ENCODE measurements at places on chromosomes 2 and 18.
A peak's percentile ranks its signal among the peaks of the same experiment; 100 is the strongest.

DNA sequence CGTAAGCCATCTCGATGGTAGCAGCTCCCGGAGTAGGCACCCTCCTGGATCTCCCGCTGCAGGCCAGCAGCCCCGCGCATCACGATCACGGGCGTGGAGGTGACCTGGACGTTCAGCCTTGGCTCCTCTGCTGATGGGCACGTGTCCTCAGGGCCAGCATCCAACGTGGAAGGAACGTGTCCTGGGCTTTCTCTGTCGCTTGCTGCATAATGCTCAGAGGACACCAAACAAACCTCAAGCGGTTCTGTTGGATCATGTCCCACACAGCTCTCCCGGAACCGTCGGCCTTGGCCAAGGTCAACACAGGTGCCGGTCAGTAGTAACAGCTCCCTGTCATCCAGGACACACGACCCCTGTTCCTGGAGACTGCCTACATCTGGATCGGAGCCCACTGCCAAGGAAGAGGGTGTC, 23.1 kb downstream of the PASK start:
- no peak for DNase-seq

GRCh38 chr2:108640731-108641130, 78.6 kb upstream of the RANBP2 start:
- DNase-seq, result no peak

- no peak for DNase-seq
Observed at GRCh38 chr2:23534771-23535170, 149.8 kb downstream of the KLHL29 start.

DNA sequence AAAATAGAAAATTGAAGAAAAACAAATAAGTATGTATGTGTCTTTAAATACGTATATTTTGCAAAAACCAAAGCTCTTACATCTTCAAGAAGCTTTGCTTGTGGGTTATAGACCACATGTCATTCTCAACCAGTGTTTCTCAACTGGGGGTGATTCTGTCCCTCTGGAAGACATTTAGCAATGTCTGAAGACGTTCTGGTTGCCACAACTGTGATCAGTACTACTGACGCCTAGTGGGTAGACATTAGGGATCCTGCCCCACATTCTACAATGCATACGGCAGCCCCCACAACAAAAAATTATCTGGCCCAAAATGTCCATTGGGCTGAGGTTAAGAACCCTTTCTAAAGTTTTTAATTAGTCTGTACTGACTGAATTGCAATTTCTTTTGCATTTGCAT, 48.4 kb downstream of the UNC50 start:
- no peak for DNase-seq

DNA sequence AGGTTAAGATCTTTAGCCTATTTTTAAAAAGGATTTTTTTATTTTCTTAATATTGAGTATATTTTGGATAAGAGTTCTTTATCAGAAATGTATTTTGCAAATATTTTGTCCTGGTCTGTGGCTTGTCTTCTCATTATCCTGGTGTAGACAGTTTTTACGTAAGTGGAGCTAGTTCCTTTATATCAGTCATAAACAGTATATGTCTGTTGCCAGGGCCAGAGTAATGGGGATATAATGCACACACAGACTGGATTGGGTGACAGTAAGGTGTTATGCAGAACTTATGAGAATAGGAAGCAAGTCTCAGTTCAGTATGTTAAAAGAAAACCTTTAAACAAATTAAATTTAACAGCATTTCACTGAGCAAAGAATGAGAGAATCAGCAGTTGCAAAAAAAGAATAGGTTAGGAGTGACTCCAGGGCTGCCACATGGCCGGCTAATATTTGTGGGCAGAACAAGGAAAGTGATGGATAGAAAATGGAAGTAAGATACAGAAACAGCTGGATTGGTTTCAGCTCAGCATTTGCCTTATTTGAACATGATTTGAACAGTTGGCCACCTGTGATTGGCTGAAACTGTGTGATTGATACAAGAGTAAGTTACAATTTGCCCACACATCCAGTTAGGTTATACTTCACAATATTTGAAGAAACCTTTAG, 61.1 kb upstream of the ZNG1B start:
- DNase-seq, result no peak

DNA sequence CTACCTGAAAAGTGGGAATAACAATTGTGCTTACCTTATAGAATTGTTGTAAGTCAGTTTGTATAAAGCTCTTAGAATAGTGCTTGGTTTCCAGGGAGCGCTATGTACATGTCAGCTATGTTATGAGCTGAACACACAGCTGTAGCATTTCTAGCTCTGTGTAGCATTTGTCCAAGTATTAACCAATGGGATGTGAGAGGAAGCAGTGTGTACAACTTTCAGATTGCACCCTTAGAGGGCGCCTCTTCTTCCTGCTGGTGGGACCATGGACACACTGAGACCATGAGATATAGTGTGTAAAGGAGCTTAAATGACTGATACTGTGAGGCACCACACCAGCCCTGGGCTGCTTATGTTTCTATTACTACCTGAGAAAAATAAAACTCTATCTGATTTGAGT, 380.2 kb downstream of the LNPK start:
- DNase-seq, result no peak

GRCh38 chr2:2191110-2191707, 139.9 kb downstream of the MYT1L start:
- DNase-seq, result no peak

DNA sequence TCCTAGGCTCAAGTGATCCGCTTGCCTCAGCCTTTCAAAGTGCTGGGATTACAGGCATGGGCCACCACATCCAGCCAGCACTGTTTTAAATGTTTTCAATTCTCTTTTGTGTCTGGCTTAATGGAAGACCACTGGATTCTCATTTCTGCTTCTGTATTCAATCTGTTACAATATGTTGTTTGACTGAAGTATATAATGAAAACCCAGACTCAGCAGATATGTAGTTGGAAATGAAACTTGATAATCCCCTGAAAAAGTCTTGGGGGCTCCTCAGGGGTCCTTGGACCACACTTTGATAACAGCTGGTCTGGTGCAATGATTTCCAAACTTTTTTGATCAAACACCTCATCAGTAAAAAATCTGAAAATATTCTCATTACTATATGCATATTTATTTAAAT, 132.7 kb downstream of the ATAD2B start:
- DNase-seq, result no peak

DNA sequence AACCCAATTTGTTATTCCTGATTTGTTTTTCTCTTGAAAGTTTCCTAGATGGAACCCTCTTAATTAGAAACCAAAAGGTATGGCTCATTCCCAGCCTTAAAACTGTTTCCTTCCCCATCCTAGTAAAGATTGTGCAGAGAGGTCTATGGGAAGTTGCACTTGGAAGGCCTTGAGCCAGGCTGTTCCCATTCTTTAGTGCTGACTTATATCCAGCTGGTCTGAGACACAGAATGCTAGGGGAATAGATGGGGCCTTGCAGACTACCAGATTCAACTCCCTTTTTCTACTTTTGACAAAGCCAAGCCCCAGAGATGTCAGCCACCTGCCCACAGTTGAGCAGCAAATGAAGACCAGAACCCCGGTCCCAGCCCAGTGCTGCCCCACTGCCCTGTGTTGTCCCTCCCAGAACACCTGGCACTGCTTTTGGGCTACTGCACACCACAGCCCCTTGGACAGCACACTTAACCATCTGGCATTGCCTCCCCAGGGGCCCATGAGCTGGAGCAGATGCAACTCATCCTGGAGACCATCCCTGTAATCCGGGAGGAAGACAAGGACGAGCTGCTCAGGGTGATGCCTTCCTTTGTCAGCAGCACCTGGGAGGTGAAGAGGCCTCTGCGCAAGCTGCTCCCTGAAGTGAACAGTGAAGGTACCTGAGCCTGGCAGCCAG, 98.2 kb downstream of the MRO start:
- DNase-seq, result no peak

DNA sequence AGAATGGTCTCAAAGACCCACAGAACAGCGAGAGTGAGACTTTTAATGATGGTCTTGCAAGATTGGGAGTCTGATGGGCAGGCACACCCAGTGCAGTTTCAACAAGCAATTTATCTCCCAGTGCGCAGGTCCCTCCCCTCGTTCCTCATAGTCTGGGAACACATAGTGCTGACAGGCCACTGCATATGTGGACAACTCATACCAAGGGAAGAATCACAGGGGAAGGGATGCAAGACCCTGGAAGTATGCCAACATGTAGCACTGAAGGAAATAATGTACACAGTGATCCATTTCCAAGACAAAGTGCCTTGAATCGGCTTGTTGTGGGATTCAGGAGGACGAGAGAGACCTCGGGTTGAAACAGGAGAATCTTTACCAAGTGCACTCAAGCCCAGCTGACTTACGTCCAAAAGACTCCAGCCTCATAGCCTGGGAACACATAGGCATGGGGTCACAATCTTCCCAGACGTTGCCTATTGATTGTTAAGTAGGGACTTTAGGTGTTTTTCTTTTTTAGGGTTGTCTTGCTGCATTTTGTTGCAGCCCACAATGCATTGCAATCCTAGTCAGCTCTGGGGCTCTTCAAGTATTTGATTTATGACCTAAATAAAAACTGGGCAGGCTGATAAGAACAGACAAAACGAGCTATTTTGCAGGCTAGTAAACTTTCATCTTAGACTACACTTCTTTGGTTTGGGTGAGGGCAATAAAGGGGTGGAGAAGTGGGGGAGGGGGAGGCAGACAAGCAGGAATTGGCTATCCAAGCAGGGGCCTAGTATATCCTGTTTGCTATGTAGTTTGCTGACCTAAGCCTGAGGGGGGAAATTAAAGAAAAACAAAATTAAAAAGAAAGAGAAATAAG, 24.7 kb upstream of the SERPINB5 start:
- no peak for DNase-seq

- no peak for DNase-seq
Observed at GRCh38 chr2:68971591-68972231, 2.7 kb upstream of the GKN1 start.

- DNase-seq, result no peak
Observed at GRCh38 chr2:203710226-203710625, 3.8 kb downstream of the CD28 start.

- peak; percentile 3 for DNase-seq
Observed at GRCh38 chr2:11681722-11682589, 12.0 kb upstream of the NTSR2 start.

DNA sequence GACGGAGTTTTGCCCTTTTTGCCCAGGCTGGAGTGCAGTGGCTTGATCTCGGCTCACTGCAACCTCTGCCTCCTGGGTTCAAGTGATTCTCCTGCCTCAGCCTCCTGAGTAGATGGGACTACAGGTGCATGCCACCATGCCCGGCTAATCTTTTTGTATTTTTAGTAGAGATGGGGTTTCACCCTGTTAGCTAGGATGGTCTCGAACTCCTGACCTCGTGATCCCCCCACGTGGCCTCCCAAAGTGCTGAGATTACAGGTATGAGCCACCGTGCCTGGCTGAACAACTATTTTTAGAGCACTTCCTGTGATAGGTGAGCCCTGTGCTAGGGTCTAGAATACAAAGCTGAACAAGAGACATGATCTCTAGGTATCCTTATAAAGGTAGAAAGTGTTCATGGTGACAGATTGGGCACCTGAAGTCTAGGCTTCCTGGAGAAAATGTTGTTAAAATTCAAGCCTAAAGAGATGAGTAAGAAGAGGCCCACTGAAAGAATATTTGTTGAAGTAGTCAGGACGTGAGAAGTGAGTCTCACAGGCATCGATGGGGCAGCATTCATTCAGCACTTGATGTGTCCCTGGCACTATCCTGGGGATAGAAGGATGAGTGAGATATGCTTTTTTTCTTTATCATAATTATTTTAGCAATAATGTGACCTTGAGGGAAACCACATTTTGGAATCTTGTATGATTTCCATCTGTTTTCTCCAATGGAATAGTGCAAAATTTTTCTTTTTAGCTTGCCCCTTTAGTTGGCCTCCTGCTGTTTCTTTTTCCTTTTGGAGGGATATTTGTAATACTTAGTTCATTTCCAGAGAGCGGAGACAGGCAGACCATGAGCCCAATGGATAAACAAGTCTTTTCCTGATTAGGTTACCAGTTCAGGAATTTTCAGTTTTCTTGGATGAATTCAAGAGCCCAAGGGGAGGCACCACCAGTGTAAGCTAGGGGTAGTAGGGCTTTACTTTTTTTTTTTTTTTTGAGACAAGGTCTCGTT, 5.1 kb downstream of the ZNF236 start:
- no peak for DNase-seq

DNA sequence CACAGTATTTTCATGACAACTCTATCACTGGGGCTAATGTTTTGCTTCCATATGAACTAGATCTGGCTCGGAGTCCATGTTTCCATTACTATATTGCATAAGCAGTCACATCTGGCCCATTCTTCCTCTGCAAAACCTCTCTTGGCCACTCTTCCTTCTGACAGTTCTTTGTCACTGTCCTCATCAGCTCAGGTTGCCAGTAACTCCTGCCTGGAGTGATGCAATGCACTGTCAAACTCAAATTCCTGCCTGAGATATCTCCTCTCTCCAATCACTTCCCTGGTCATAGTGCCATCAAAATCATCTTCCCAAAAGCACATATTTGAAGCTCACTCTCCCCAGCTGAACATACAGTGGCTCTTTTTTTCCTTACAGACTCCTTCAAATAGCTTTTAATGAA, 66.1 kb downstream of the COLEC12 start:
- no peak for DNase-seq

DNA sequence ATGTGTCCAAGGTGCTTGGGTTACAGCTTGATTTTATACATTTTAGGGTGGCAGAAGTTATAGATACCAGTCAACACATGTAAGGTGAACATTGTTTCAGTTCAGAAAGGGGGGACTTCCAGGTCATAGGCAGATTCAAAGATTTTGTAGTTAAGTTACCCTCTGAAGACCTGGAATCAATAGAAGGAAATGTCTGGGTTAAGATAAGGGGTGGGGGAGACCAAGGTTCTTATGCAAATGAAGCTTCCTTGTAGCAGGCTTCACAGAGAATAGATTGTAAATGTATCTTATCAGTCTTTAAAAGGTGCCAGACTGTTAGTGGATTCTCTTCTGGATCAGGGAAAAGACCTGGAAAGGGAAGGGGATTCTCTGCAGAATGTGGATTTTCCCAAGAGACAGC, 42.4 kb downstream of the BMPR2 start:
- DNase-seq, result no peak

DNA sequence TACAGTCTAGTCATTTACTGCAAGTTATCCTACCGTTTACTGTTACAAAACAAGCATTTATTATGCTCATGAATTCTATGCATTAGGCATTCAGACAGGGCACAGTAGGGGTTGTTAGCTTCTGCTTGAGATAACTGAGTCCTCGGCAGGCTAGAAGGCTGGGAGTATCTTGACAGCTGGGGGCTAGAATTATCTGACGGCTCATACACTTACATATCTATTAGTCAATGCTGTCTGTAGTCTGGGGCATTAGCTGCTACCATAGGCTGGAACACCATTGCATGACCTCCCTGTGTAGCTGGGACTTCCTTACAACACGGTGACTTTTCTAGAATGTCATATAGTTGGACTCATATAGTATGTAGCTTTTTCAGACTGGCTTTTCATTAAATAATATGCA, 61.9 kb upstream of the ALK start:
- DNase-seq, result no peak

GRCh38 chr2:191797942-191798876, 48.7 kb downstream of the CAVIN2 start:
- peak; percentile 24 for DNase-seq

- no peak for DNase-seq
Observed at GRCh38 chr18:62018034-62018758, 125.4 kb upstream of the RNF152 start.

Data from NCI-H2081 treated with DMSO at 0.1 percent for 48 hours (cell line).